ENCODE measurements at places on chromosomes 5 and 9. TPM values are rescaled to one million over a fixed set of nuclear protein-coding genes. Genes with fewer than 3 reads are reported as not detected.

GRCh38 chr9:9924376-9924775 lies 688.4 kb downstream of the PTPRD start:
- no peak for DNase-seq

Gene FAT2
- total RNA-seq, result 0.07 TPM

Gene SETD9
- total RNA-seq, result 15.1 TPM

DNA sequence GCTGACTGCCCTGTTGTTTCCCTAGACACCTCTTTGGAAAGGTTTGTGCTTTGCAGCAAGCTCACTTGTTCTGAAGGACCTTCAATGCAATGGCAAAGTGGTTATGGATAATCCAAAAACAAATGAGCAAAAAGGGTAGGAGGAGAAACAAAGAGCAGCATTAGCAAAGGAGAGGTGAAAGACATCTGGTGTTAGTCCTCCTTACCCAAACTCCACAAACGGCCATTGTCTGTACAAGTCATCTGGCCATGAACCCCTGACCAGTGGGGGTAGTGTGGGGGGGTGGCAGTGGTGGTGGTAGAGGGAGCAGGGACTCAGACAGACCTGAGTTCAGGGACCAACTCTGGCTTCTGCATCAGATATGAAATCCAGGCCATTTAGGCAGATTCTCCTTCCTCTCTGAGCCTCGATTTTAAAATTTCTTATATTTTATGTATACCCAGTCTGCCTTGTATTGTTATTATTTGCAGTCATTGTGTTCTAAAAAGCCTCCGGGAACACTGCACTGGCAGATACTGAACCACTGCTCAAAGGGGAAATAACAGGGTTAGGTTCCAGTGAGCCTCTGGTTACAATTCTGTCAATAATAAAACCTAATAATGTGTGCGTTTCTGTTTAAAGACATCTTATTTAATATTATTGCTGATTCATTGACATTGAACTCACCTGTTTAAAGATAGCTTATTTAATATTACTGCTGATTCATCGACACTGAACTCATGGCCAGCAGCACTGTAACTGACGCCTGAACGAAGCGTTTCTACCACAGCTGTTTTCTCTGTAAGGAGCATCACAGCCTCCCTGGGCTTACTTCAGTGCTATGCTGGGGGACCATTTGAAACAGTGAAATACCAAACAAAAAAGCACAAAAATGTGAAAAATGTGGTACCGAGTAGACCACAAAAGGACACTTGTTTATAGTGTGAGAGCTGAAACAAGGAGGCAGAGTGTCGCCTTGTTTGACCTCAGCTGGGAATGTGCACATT lies 156.0 kb downstream of the SEC61B start:
- DNase-seq, result no peak

DNA sequence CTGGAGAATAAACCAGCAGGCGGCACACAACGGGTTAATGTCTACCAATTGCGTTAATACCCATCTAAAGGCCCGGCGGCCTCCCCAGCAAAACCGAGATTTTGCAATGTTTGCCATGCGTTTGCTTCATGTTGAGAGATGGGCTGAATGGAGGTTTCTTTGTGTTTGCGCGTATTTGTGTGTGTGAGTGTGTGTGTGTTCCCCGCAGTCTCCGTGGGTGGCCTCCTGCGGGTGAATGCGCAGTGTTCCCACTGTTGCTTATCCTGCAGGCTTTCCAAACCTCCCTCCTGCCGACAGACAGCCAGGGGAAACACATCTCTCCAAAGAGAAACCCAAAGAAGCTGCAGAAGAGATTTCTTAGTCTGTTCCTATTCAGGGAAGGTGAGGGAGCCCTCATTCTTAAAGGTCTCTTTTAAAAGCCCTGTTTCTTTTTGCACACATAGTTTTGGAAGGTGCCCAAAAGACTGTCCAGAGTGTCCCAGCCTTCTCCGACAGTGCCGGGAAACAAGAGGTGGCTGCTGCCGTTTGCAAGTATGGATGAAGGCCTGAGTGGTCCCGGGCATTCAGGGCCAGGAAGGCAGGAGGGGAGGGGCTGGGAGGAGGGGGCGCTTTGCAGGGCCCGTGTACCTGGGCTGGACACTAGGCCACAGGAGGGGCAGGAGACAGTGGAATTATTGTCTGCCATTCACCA lies 103.8 kb upstream of the ERCC6L2 start:
- DNase-seq, result no peak

Gene RFX3
- 53.9 TPM for total RNA-seq

All from progenitor cell of endocrine pancreas (in vitro differentiated cells).